Suppressor macrophage treated with lipopolysaccharide for 1 hour (primary cell): ENCODE measurements at places on chromosomes 5 and 9.

DNA sequence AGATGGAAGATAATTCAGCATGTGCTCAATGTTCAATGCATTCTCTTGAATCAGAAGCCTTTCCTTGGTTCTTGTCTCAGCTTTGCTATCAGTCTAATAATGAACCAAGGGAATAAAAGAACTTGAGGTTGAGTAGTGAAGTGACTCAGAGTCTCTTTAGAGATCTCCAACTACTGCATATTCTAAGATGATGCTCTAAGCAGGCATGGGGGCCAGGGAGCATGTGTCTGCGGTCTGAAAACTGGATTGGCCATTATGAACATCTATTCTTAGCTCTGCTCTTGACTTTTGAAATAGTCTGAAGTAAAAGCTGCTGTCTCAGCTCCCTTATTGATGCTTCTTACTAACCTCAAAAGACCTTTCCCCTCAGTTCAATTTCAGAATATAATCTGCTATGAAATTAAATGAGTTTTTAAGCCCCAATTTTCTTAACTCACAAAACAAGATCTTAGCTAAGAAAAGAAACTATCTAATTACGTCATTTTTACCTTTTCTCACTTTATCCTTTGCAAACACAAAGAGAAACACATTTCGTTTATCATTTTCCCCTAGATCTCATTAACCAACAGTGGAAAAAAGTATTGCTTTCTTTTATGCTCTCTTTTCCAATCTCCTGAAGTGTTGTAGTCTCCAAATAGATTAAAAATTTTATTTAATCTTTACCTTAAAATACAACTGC lies 44.8 kb downstream of the PLCXD3 start:
- DNase-seq = no peak

- peak; percentile 94 for DNase-seq
Measured at GRCh38 chr9:136439481-136440408, at the start of gene INPP5E. Gene INPP5E, minus strand, starts transcription at chr9:136439845. Its CDS starts 426 bp downstream, at chr9:136439419.

DNA sequence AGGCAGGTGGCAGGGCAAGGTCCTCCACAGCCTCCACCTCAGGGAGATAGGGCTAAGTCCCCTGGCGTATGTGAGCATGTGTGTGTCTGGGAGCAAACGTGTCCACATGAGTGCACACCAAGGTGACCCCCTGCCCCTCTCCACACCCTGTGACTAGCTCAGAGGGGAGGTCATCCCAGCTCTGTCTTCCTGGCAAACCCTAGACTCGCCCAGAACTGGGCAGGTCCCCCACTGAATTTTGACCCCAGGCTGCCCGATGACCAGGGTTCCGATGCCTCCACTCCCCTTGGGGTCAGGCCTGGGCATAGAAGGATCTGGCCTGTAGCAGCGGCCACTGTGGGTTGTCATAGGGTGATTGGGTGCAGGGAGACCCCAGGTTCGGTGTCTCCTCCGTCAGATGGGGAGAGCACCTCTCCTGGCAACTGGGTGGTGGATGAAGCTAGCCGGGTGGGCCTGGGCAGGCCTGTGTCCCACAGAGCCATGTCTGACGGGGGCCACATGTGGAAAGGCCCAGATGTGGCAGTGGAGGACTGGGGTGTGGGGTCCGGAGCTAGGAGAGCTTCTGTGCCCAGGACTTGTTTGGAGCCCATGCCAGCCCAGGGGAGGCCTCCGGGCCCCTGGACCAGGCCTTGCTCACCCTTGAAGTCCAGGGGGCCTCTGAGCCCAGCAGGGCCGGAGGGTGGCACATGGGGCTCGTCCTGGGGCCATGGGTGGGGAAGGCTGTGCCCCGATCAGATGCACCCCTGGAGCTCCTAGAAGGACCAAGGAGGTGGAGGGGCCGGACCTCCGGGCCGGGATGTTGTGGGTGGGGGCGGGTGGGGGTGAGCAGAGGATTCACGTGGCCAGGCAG lies 6.2 kb downstream of the DIPK1B start:
- no peak for DNase-seq

GRCh38 chr9:98899408-98900056 lies 44.2 kb upstream of the COL15A1 start:
- peak; percentile 68 for DNase-seq

- peak; percentile 49 for DNase-seq
Measured at GRCh38 chr5:32443145-32443540, 1.4 kb downstream of the ZFR start.

GRCh38 chr9:133990366-133991213 lies 1.5 kb downstream of the VAV2 start:
- DNase-seq = peak; percentile 37

GRCh38 chr5:6066016-6066415 lies 312.3 kb downstream of the MED10 start:
- no peak for DNase-seq

DNA sequence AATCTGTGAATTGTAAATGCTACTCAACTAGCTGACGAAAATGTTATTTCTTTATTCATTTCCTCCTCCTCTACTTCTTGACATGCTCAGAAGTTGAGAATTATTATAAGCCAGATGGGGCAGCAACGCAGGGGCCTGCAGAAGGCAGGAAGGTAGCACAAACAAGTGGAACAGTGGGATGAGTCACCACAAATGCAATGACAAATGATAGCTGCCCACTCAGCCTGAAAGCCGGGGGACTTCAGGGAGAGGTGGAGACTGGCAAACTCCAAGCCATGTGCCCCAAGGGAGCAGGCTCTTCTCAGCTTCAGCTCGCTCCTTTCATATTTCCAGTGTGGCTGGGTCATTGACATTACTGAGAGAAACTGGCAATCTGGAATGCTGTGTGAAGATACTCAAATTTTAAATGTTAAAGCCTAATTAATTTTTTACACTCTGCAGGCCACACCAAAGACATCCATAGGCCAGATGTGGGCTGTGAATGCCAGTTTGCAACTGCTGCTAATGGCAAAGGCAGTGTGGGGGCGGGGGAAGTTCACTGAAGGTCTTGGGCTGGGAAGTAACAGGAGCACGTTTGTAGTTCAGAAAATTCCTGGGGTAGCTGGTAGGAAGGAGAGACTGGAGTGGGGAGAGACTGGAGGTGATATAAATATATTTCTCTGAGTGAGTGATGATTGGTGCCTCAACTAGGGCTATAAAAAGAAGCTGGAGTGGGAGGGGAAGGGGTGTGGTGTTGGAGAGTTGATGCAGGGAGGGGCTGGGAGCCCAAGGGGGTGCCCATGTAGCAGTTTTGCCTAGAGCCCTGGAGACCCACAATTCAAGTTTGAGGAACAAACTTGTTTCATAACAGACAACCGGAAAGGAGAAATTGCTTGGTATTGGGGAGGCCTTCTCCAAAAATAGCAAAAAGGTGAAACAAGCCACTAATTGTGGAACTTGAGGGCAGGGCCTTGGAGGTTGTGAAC lies 20.8 kb upstream of the ADRB2 start:
- DNase-seq = peak; percentile 79

DNA sequence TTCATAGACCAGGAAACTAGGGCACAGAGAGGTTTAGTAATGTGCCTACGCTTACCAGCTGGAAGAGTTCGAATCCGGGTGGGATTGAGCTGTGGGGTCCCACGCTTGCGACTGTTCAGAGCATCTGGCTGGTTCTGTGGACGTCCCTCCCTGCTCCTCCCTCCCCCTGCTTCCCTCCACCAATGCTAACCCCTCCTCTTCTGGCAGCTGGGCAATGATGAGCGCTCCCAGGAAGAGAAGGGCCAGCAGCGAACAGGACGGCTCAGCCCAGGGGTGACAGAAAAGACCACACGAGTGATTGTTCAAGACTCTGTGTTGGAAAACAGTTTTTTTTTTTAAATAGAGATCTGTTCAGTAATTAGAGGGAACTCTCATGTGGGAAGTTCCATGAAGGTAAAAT lies 6.9 kb downstream of the FAM163B start:
- no peak for DNase-seq

DNA sequence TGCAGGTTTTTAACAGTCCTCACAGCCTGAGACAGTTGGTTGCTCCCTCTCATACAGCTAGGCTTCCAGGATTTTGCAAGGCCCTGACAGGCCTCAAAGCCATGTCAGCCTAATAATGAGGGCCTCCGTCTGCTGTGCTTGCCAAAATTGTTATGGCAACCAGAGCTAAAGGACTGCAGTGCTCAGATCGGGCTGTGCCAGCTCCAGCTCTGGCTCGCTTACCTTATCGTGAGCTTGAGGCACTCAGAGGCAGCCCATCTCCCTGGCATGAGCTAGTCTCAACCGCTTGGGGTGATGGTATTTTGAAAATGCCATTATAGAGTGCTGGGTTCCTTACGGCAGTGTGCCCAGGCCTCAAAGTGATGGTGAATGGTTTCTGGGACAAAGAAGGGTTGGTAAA lies 8.4 kb downstream of the MTAP start:
- no peak for DNase-seq

GRCh38 chr5:19902316-19902934 lies 85.6 kb downstream of the CDH18 start:
- no peak for DNase-seq

GRCh38 chr9:30201024-30201423 lies 2183.4 kb upstream of the ACO1 start:
- DNase-seq = no peak

DNA sequence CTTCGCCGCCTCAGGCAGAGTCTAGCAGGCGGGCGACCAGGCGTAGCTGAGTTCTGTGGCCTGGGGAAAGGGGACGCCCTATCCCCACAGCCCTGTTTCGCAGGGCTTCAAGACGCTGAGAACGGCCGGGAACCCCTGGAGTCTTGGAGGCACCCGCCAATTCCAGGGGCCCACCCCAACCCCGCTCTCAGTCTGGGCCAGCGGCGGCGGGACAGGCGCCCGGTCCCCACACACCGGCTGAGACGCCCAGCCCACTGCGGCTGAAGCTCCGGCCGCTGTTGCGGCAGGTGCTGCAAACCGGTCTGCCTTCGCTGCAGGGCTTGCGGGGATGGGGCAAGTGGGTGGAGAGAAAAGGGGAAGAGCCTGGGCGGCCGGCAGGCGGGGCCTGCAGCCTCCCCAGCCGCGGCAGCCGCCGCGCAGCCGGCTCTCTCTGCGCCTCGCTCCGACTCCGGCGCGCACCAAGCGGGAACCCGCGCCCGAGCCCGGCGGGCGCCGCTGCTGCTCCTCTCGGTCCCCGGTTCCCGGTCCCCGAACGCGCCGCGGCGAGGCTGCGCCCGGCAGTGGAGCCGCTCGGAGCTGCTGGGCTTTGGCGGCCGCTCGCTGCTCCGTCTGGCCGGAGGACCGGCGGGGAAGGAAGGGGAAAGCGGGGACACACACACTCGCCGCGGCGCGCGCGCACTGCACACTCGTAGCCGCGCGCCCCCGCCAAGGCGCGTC lies at the start of gene PIP5K1B:
PIP5K1B (plus strand) TSS at position 427 of the 717 bp plus-strand sequence. CDS start 117,375 bp downstream, outside the sequence.
- peak; percentile 92 for DNase-seq

GRCh38 chr5:178507151-178507932 lies 82.9 kb downstream of the COL23A1 start:
- no peak for DNase-seq

DNA sequence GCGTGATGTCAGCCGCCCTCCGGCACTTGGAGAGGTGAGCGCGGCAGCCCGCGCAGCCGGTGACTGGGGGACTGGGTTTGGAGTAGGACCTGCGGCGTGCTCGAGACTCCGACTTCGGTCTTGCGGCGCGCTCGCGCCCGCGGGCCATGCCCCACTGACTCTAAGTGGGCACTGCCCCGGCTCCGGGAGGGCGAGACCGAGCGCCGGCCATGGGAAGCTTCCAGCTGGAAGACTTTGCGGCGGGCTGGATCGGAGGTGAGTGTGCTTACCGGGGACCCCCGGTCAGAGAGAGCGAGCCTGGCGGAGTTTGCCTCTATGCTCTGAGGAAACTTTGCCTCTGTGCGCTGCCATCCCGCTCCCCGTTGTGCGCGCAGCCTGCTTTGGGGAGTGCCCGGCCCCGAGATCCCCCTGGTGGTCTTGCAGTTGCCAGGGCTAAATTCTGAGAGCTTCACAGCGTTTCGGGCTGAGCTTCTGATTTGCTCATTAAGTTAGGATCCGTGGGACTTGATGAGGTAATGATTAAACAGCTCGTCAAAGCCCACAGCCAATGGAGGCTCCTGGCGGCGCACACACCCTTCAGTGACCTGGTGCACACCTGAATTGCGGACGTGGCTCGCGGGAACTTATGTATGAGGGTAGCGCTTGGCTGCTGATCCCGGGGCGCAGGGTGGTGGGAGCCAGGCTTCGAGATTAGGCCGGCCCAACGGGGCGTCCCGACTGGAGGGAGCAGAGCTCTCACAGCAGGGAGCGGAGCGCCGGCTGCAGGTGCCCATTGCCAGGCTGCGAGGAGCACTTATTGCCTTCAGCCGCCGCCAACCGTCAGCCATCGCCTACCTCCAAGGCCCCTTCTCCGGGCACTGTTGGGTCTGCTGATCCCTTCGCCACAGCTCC lies at the start of gene SLC25A48:
SLC25A48 (plus strand) TSS at position 25 of the 891 bp plus-strand sequence; CDS start at position 210, 185 bp downstream.
- DNase-seq = peak; percentile 71
